A172 (cell line): ENCODE measurements at places on chromosomes 2 and 18. TPM values are rescaled to one million over a fixed set of nuclear protein-coding genes. Genes with fewer than 3 reads are reported as not detected.

Gene CDH2
- total RNA-seq: 254 and 285 TPM in 2 replicates

- no peak for DNase-seq
Measured at GRCh38 chr2:37708146-37708545, 36.7 kb upstream of the CDC42EP3 start.

Gene PCARE
- not detected in 2 replicates for total RNA-seq

DNA sequence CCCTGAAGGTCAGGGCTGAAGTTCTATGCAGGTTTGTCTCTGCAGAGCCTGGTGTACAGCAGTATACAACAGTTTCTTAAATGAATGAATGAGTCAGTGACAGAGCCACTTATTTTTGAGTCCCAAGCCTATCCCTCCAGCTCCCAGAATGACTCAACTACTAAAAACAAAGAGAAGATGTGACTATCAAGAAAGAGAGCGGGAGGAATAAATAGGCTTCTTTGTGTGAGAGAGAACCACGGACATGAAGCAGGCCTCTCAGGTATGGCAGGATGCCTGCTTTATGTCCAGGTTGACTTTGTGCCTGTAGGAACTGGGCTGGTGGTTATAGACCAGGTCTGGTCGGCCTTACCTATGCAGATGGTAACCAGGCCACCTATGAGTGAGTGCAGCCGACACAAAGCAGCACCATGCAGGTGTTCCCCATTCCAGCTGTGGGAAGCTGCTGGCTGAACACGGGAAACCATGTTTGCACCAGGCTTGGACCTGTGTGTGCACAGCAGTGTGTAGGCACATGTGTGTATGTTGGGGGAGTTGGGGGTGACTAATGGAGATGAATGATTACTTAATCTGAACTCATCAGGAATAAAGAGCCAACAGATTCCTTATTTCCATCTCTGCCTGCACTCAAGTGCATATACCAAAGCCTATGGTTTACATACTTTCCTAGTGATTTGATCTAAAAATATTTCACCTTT lies 171.0 kb downstream of the OSR1 start:
- DNase-seq: peak; percentile 53

Gene CRACDL
- total RNA-seq: 0.79 and 3.1 TPM in 2 replicates

DNA sequence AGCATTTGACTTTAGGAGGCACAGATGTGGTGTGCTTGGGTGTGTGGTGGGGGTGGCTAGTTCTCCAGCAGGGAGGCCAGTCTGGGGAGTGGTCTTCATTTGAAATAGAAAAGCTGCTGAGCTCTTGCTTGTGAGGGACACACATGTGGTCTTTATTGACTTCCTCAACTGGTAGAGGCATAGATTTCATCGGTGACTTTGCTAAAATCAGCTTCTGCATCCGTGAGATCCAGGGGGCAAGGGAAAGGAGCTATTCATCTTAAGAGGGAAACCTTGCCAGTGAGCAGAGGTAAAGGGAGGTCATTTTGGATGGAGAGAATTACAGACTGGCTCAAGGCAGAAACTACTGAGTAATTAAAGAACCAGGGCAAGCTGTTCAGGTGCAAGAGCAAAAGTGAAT lies 4.7 kb downstream of the MAPRE3 start:
- DNase-seq: no peak

GRCh38 chr2:161075701-161076100 lies 84.5 kb upstream of the TANK start:
- DNase-seq: no peak

Gene ARHGAP28
- 20.4 and 24.3 TPM in 2 replicates for total RNA-seq

GRCh38 chr2:217065695-217066405 lies 206.0 kb upstream of the TNP1 start:
- peak; percentile 45 for DNase-seq

- no peak for DNase-seq
Measured at GRCh38 chr2:36393738-36394256, 38.2 kb downstream of the CRIM1 start.
